Tibial nerve (tissue), 4 donors: ENCODE measurements at places on chromosomes 4 and X.

- DNase-seq, result no peak
Measured at GRCh38 chrX:88560673-88561330, 186.2 kb upstream of the CPXCR1 start.

DNA sequence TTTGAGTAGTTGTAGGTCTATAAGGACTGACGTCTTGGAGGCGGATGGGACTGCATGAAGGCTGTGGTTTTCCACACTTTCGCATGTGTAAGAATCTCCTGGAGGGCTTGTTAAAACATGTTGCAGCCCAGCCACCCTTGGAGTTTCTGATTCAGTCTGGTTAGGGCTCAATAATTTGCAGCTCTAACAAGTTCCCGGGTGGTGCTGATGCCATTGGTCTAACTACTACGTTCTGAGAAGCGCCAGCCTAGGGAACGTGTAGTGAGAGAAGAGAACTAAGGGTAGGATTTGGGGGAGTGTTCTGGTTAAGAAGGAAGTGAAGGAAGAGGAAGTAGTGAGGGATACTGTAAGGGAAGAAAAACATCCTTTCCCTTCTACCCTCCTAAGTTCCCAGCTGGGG, 138.9 kb downstream of the LARP7 start:
- no peak for DNase-seq

DNA sequence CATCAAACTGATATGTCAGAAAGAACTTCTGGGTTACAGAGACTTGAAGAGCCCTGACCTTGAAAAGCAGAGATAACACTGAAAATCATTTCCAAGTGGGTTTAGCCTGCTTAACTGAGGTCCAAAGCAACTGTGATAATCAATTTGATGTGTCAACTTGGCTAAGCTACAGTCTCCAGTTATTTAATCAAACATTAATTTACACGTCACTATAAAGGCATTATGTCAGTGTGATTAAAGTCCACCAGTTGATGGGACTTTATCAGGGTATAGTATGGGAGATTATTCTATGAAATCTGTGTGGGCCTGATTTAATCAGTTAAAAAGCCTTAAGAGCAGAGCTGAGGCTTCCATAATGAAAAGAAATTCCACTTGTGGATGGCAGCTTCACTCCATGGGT, 69.1 kb upstream of the PRSS48 start:
- DNase-seq, result no peak

DNA sequence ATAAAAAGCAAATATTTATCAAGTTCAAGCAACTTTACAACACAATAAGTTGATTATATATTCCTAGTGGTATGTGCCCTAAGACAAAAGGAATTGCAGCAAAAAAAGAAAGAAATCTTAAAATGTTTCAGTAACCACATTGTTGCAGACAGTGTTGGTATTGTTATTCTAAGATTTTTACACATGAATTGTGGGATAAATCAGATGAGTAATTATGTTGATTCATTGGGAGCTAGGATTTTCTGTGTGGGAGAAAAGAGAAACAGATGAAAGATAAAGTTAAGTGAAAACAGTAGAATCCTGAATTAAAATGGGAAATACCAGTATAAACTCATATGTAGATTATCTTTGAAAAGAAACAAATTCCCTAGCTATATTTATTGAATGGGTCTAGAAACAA, 362.4 kb downstream of the PPP3CA start:
- no peak for DNase-seq

DNA sequence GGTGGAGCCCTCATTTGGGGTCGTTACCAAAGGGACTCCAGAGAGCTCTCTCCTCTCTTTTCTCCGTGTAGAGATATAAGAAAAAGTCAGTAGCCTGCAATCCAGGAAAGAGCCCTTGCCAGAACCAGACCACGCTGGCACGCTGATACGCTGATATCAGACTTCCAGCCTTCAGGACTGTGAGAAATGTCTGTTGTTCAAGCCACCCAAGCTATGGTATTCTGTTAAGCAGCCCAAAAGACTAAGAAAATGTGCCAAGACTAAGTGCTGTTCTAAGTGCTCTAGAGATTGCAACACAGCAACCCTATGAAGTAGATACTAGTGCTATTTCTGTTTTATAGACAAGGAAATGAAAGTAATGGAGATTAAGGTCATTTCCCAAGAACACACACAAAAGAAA, 205.7 kb downstream of the CAMK2D start:
- no peak for DNase-seq

DNA sequence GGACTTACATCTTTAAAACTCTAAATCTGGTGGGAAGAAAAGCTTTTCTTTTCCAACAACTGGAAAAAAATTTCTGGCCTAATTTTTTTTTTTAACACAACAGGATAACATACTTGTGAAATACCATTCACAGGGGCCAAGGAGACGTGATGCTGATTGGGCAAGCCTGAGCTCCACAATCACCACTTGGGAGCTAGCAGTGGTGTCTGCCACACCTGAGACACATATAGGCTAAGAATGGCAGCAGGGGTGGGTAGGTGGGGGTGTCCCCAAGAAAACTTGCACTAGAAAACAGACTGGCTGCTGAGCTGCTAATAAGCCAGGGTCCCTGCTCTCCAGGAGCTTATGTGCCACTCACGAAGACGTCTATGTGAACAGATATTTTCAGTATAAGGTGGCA, 5.6 kb upstream of the PKD2 start:
- no peak for DNase-seq

DNA sequence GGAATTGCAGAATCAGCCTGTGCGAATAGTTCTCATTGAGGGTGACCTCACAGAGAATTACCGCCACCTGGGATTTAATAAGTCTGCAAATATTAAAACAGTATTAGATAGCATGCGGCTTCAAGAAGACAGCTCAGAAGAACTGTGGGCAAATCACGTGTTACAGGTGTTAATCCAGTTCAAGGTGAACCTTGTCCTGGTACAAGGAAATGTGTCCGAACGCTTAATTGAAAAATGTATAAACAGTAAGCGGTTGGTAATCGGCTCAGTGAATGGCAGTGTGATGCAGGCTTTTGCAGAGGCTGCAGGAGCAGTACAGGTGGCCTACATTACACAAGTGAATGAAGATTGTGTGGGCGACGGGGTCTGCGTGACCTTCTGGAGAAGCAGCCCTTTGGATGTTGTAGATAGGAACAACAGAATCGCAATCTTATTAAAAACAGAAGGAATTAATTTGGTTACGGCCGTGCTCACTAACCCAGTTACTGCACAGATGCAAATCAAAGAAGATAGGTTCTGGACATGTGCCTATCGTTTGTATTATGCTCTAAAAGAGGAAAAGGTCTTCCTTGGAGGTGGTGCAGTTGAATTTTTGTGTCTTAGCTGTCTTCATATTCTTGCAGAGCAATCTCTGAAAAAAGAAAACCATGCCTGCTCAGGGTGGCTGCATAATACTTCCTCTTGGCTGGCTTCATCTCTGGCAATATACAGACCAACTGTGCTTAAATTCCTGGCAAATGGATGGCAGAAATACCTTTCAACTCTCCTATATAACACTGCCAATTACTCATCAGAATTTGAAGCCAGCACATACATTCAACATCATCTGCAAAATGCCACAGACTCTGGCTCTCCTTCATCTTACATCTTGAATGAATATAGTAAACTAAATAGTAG, 10.7 kb downstream of the BBS12 start:
- DNase-seq, result no peak

DNA sequence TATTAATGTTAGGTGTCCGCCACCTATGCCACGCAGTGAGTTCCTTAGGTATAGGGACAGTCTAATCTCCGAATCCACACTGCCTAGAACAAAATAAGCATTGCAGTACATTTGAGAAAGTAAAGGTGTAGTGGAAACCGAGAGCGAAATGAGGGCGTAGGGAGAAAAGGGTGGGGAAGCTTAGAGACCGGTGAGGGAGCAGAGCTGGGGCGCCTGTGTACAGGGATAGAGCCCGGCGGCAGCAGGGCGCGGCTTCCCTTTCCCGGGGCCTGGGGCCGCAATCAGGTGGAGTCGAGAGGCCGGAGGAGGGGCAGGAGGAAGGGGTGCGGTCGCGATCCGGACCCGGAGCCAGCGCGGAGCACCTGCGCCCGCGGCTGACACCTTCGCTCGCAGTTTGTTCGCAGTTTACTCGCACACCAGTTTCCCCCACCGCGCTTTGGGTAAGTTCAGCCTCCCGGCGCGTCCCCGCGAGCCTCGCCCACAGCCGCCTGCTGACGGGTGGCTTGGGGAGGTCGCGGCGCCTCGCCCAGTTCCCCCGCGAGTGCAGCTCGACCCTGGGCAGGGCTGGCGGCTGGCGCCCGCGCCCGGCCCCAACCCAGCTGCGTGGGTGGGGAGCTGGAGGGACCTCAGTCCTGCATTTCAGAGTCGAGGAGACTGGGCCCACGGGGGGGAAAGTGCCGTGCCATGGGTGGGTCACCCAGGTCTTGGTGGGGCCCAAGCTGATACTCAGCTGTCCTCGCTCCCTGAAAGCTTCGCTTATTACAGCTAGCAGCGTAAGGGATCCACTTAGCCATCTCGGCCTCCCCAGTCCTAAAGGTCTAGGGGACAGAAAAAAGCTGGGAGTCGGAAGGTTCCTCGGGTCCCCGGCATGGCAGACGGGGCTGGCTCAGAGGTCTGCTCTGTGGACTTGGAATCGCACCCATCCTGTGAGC, at the start of gene ANXA3:
TSS of gene ANXA3 (plus strand) at position 351 of the 932 bp plus-strand sequence. CDS start 2,704 bp downstream, outside the sequence.
- DNase-seq, result no peak

- no peak for DNase-seq
Measured at GRCh38 chrX:70998411-70999027, 67.6 kb upstream of the SLC7A3 start.

- no peak for DNase-seq
Measured at GRCh38 chrX:86714441-86714840, 566.2 kb downstream of the DACH2 start.

- no peak for DNase-seq
Measured at GRCh38 chr4:5409237-5409636, 299.1 kb downstream of the EVC2 start.

- peak; percentile 13 for DNase-seq
Measured at GRCh38 chrX:119398974-119399771, at the start of gene SLC25A43. Gene SLC25A43, plus strand, starts transcription at chrX:119399336. Its CDS starts 68 bp downstream, at chrX:119399404.

GRCh38 chrX:19543951-19544381, 28.7 kb upstream of the MAP3K15 start:
- no peak for DNase-seq

- no peak for DNase-seq
Measured at GRCh38 chrX:47224266-47224895, 5.9 kb downstream of the CDK16 start.

DNA sequence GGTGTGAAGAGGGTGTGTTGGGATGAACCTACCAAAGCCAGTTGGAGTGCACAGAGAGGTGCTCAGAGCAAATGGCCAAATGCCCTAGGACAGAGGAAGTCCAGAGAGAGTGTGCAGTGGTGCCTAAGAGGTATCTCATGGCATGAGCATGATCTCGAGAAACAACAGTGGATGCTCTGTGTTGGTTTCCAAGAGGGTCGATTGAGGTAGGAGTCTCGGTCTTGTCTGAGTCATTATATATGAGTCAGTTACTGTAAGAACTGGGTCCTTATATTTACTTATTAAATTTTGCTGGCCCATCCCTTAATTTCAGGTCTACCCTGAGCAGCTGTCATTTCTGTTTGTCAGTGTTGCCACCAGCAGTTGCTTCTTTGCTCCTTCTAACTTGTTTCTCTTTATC, 86.6 kb upstream of the TMEM150C start:
- DNase-seq, result no peak

GRCh38 chrX:56733459-56734046, 4.5 kb downstream of the NBDY start:
- DNase-seq, result peak; percentile 25

- DNase-seq, result no peak
Measured at GRCh38 chr4:68396756-68397155, 46.9 kb upstream of the YTHDC1 start.
